ENCODE measurements at places on chromosomes 11 and 22. TPM values are rescaled to one million over a fixed set of nuclear protein-coding genes. Genes with fewer than 3 reads are reported as not detected.

- no peak for DNase-seq
Observed at GRCh38 chr11:102929972-102930371, 25.6 kb downstream of the MMP13 start.

DNA sequence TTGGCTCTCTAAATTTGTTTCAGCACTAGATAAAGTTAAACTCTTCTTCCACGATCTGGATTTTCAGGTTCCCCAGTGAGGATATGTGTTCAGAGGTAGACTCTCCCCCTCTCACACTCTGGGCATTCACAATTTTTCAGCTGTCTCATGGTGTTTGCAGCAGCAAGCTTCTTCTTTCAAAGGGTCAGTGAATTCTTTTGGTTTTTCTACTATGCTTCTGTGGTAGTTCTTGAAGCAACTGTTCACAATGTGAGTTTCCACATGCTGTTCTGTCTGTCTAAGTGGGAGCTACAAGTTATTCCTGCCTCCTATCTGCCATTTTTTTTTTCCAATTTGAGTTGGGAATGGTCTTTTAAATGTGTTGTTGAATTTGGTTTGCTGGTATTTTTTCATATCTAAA is 25.4 kb downstream of the CNTF start:
- DNase-seq = no peak

The NDUFS3 gene
- 53.3 TPM for total RNA-seq

- no peak for DNase-seq
Observed at GRCh38 chr22:22167791-22168189, 76.8 kb upstream of the VPREB1 start.

GRCh38 chr11:119178166-119178680 is 7.1 kb upstream of the NHERF4 start:
- DNase-seq = no peak

GRCh38 chr11:119509969-119510401 is 87.0 kb upstream of the THY1 start:
- no peak for DNase-seq

The LIN7C gene
- 30.7 TPM for total RNA-seq

DNA sequence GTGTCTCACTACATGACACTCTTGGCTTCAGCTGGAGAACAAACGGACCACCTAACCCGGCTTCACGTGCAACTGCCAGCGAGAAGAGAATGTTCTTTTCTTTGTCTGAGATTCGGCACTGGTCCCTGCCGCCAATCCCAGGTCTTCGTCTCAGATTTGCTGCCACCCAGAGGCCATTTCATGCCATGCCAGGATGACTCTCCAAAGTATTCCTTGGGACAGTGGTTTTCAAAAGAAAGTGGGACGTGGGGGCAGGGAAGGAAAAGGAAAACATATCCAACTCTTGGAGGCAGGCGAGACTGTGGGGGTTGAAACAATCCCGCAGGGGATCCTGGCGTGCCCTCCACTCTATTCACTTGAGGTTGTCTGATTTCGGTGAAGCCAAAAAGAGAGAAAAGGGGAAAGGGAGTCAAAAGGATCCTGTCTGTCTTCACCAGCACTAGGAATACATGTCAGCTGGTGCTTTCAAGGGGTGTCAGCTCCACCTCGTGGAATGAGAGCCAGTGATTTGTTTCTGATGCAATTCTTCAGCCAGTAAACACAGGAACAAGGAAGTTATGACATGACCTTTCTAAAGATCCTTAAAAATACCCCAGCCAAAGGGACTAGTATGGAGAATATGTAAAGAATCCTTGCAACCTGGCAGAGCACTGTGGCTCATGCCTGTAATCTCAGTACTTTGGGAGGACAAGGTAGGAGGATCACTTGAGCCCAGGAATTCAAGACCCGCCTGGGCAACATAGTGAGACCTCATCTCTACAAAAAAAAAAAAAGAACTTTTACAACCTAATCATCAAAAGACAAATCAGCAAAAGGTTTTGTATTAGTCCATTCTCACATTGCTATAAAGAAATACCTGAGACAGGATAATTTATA is 41.0 kb upstream of the APLNR start:
- peak; percentile 78 for DNase-seq
